ENCODE measurements at places on chromosomes 12 and 14. TPM values are rescaled to one million over a fixed set of nuclear protein-coding genes. Genes with fewer than 3 reads are reported as not detected.

SERPINA3 gene
- not detected for total RNA-seq

LMNTD1 gene
- total RNA-seq = not detected

DPPA3 gene
- not detected for total RNA-seq

FIGNL2 gene
- total RNA-seq = 0.43 TPM

CD27 gene
- not detected for total RNA-seq

WIF1 gene
- total RNA-seq = not detected

CALCOCO1 gene
- total RNA-seq = 86.2 TPM

GZMB gene
- total RNA-seq = not detected

PCED1B gene
- 0.22 TPM for total RNA-seq

PMCH gene
- not detected for total RNA-seq

COPS7A gene
- 43.1 TPM for total RNA-seq

GDF3 gene
- total RNA-seq = 1.2 TPM

GNG2 gene
- total RNA-seq = 6.5 TPM

Measured in dermis lymphatic vessel endothelial cell (primary cell).